ENCODE measurements at places on chromosomes 7 and 10. TPM values are rescaled to one million over a fixed set of nuclear protein-coding genes. Genes with fewer than 3 reads are reported as not detected.

DNA sequence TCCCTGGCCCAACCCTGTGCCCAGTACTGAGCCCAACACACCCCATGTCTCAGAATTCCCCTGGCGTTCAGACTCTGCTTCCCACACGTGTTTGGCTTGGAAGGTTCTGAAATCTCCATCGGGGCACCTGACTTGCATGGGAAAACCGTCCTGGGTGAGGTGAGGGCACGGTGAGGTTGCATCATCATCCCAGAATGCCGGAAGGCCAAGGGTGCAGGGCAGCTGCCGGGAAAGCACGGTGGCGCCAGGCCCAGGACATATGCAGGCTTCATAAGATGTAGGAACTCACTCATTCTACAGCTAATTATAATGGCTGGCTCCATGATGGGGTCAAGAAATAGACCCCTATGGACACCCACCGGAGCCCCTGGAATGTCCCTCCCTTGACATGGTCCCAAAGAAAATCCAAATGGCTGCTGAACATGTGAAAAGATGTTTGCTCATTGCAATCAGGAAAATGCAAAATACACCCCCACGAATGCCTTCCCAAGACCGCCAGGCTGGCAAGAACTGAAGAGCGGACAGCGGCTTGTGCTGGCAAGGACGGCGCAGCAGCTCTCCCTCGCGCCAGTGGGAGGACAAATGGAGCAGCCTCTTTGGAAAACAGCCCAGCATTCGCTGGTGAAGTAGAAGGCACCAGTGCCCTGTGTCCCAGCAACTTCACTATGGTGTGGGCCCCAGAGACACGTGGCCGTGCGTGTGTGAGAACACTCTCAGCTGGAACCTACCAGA is 2.3 kb downstream of the KNDC1 start:
- DNase-seq: no peak

DNA sequence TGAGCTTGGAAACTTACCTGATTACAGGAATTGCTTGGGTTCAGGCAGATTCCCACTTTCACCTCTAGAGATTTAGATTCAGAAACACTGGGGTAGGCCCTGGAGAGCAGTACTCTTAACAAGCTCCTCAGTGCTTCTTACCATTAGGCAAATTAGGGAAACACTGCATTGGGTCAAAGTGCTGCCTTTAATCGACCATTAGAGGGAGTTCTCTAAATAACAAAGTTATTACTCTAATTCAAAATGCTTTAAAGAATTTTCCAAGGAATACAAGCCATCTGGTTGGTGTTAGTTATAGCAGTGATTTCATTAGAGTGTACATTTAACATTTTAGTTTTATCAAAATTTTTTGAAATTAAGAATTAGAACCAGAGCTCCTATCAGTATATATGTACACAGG is 324.5 kb downstream of the GFRA1 start:
- no peak for DNase-seq

DNA sequence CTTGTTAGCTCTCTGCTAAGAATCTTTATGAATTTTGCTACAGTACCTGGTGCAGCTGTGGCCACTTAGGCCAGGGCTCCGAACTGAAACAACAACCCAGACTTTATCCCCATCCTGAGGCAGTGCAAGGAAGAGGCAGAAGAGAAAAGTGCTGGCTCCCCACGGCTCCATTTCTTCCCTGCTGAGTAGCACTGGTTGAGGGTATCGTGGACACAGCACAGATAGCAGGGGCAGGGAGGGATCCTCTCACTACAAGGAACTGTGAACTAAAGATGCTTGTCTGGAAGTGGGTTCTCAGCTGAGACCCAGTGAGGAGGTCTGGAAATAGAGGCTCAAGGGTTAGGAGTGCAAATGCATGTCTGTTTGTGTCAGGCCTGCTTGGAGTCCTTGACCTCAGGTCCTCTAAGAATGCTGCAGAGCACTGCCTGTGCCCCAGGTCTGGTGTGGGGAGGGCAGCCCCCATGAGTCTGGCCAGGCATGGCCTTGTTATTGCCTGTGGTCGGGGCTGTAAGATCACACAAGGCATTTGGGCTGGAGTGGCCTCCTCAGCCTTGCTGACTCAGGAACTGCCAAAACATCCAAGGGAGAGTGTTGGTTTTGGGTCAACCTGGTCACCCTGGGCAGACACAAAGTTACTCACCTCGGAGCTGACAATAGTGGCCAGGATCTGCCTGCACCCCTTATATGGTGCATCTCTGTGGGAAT is 58.1 kb downstream of the DMBT1 start:
- no peak for DNase-seq

DNA sequence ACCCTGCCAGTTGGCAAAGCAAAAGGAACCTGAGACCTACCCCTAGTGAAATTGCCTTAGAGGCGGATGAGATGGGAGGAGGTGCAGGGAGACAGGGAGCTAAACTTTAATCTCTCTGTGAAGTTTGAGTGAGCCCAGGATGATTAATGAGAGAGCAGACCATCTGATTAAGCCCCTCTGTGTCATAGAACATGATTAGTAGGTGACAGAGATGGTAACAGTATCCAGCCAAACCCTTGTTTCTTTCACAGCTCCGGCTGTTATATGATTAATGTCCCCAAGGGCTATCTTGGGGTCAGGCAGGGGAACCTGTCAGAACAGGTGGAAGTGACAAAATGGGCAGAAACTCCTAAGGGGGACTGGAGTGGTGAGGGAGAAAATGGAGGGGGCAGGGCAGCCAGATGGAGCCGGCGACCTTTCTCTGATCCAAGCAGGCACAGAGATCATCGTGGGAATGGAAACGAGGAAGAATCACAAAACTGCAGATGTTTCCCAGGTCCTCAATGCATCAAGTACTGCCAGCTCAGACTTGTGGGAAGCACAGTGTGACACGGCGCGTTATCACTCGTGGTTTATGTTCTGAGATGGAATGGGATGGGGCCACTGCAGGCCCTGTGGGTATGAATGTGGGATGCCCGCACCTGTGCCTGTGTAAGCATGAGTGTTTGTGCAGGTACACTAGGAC is 684.2 kb downstream of the LRMDA start:
- peak; percentile 61 for DNase-seq

GRCh38 chr7:66950311-66950710 is 29.3 kb downstream of the TMEM248 start:
- no peak for DNase-seq

- no peak for DNase-seq
Observed at GRCh38 chr7:10977113-10977512, 3.4 kb downstream of the PHF14 start.

DNA sequence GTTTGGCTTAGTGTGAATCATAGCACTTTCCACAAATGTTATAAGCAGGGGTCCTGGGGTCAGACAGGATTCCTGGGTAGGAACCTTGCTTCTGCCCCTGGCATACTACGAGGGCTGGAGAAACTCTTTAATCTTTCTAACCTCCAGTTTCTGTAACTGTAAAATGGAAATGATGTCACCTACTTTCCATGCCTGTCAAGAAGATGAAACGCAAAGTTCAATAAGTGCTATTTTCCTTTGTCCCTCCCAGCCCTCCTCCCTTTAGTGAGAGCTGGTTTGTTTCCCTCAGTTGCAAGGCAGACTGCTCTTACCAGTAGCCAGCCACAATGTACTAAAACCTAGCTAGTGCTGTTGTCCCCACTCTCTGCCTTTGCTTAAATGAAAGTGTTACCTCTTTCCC is 117.1 kb upstream of the HPS1 start:
- DNase-seq: no peak

DNA sequence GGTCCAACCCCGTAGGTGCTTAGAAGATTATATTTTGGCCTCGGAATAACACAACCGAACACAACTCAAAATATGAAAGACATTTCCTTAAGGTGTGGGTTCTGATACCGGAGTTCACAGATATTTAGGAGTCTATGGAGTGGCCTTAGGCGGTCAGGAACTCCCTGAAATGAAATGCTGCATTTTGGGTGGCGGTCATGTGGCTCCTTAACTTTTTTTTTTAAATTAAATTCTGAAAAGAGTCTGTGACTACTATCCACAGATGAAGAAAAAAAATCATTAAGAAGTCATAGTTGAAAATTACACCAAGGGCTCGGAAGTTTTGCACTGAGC is 290.9 kb upstream of the NFE2L3 start:
- DNase-seq: no peak

DNA sequence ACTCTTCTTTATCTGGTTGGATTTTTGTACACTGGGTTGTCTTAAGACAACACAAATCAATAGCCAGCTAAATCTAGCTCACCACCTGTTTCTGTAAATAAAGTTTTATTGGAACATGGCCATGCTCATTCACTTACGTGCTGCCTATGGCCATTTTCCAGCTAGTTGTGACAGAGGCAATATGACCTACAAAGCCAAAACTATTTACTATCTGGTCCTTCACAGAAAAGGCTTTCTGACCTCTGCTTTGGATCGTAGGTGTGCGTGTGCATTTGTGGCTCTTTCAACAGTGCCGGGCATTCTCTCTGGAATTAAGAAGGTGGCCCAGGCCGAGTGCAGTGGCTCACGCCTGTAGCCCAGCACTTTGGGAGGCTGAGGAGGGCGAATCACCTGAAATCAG is 45.5 kb downstream of the NRAP start:
- no peak for DNase-seq

GRCh38 chr7:16028636-16029035 is 342.2 kb upstream of the MEOX2 start:
- DNase-seq: no peak

DNA sequence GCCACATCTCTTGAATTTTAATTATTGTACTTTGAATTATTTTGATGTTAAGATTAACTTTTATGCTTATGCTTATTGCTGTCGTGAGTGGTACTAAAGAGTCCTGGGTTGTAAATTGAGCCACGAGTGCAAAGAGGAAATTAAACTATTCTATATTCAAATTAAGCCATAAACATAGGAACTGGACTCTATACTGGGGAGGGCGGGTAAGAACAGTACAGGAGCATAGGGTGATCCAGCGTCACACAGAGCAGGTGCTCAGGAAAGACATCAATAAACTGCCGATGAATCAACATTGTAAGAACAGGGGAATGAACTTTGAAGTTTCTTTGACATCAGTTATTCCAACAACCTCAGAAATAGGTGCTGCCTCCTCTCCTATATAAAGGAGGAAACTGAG is 219.6 kb downstream of the CACNB2 start:
- DNase-seq: no peak

DNA sequence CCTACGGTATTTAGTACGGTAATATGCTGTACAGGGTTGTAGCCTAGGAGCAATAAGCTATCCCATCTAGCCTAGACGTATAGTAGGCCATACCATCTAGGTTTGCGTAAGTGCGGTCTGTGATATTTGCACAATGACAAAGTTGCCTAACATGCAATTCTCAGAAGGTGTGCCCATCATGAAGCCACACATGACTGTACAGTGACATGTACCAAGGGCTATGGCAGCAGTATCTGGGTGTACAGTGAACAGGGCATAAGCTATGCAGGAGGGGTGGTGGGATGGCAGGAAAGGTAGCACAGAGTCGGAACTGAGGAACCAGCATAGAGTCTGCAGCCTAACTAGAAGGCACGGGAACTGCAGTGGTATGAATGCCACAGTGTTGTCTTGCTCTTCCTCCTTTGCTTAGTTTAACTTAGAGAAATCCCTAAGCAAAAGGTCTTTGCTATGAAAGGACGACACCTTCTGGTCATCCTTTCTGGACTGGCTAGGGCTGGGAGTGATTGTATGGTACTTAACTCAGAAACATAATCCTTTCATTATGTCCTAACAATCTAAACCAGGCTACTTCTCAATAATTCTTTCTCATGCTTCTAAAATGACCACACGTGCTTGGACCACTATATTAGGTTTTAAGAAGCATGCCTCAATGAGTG is 93.5 kb downstream of the DYNC1I1 start:
- peak; percentile 17 for DNase-seq

VAX1 gene
- 0.08 TPM for polyA plus RNA-seq

AGAP9 gene
- 24.5 TPM for polyA plus RNA-seq

IGF2BP3 gene
- polyA plus RNA-seq: 36.1 TPM

ANKRD1 gene
- polyA plus RNA-seq: 21.2 TPM

CALN1 gene
- 1.6 TPM for polyA plus RNA-seq

PITRM1 gene
- 51.6 TPM for polyA plus RNA-seq

LEP gene
- polyA plus RNA-seq: 0.24 TPM

GDF2 gene
- polyA plus RNA-seq: not detected

All from muscle of back (tissue), 13 donors.